ENCODE measurements at places on chromosomes 6 and 20. TPM values are rescaled to one million over a fixed set of nuclear protein-coding genes. Genes with fewer than 3 reads are reported as not detected.

The EYS gene
- total RNA-seq, result 0.60 TPM

The TMX4 gene
- 31.3 TPM for total RNA-seq

The FNDC11 gene
- total RNA-seq, result 0.86 TPM

The LAMP5 gene
- 0.40 TPM for total RNA-seq

DNA sequence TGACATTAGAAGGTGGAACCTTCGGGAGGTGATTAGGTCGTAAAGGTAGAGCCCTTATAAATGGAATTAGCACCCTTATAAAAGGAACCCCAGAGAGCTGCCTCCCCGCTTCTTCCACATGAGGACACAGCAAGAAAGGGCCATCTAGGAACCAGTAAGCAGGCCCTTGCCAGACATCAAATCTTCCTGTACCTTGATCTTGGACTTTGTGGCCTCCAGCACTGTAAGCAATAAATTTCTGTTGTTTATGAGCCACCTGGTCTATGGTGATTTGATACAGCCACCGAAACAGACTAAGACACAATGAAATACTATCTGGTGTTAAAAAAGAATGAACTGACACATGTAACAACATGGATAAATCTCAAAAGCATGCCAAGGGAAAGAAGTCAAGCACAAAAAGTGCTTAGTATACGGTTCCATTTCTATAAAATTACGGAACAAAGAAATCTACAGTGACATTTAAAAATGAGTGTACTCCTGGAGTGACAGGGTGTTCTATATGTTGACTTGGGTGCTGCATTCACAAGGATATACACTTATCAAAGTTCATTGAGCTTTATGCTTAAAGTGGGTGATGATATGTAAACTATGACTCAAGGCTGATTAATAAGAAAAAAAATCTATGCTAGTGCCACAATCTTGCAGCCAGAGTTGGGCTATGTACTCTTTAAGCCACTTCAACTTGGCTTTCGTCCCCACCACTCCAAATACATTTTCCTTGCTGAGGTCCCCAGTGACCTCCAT, 18.4 kb downstream of the SERPINB1 start:
- H3K27ac ChIP-seq, result no peak overlapping the region
- peaks cover 23% of the 10 kb centered on the region for H3K4me1 ChIP-seq
- no peak overlapping the region for H3K4me3 ChIP-seq
- peaks cover 2% of the 10 kb centered on the region for H3K36me3 ChIP-seq
- H3K27me3 ChIP-seq, result no peaks in the 10 kb centered on the region

GRCh38 chr6:36650848-36651478, 27.6 kb upstream of the CDKN1A start:
- H3K4me1 ChIP-seq, result peaks cover 18% of the 10 kb centered on the region
- H3K27me3 ChIP-seq, result peaks cover 32% of the 10 kb centered on the region
- H3K27ac ChIP-seq, result no peak overlapping the region
- no peak overlapping the region for H3K4me3 ChIP-seq

DNA sequence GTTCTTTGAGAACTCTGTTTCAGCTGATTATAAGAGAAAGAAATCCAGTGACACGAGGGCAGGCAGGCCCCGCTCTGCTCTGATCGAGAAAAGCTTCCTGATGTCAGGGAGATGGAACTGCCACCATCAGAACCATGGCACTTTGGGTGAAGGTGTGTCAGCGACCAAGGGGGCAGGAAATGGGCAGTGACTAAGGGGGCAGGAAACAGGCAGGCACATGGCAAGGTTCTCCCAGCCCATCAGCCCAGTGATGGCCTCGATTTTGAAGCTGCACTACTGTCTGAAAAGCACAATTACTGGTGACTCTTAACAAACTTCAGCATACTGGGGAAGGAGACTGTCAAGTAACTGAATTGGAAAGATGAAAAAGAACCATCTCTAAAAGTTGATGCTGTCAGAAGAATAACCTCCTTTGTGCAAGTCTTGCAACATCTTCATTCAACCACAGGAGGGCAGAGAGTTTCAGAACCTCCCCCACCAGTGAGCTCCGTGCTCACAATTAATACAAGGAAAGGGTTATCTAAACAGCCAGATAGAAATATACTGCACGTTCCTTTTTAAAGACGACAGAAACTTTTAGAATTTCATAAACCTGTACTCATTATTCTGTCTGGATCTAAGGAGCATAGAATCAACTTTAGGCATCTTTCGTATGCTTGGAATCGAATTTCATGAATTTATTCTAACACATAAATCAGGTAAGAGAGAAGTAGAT, 39.1 kb downstream of the TMX4 start:
- H3K27ac ChIP-seq, result no peak overlapping the region
- peaks cover 17% of the 10 kb centered on the region for H3K36me3 ChIP-seq
- H3K4me1 ChIP-seq, result peaks cover 8% of the 10 kb centered on the region
- H3K27me3 ChIP-seq, result no peaks in the 10 kb centered on the region
- no peak for DNase-seq

DNA sequence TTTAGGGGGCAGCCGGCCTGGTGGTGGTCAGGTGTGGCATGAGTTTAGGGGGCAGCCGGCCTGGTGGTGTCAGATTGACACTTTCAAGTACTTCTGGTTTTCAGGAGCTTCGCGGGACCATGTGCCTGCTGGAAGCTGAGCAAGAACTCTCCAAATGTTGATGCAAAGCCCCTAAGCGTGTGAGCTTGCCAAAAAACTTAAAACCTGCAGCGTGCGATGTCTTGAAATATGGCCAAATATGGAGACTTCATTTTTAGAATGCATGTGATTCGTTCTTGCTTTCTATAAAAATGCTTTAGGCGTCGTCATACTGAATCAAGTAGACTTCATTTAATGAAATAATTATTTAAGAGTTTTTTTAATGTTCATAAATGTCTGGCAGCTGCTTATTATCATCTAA, 149.4 kb downstream of the SMOC2 start:
- no peaks in the 10 kb centered on the region for H3K4me1 ChIP-seq
- H3K27ac ChIP-seq, result no peak overlapping the region
- H3K4me3 ChIP-seq, result no peak overlapping the region

DNA sequence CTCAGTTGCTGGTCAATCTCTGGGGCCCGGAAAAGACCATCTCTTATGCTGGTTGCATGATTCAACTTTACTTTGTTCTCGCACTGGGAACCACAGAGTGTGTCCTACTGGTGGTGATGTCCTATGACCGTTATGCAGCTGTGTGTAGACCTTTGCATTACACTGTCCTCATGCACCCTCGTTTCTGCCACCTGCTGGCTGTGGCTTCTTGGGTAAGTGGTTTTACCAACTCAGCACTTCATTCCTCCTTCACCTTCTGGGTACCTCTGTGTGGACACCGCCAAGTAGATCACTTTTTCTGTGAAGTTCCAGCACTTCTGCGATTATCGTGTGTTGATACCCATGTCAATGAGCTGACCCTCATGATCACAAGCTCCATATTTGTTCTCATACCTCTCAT, 4.3 kb downstream of the OR2J3 start:
- no peak overlapping the region for H3K4me3 ChIP-seq
- H3K27ac ChIP-seq, result no peak overlapping the region
- no peaks in the 10 kb centered on the region for H3K4me1 ChIP-seq
- H3K27me3 ChIP-seq, result peaks cover 35% of the 10 kb centered on the region
- DNase-seq, result no peak

GRCh38 chr6:40606526-40606925, 19.4 kb upstream of the LRFN2 start:
- DNase-seq, result no peak
- H3K4me1 ChIP-seq, result no peaks in the 10 kb centered on the region
- H3K4me3 ChIP-seq, result no peak overlapping the region

DNA sequence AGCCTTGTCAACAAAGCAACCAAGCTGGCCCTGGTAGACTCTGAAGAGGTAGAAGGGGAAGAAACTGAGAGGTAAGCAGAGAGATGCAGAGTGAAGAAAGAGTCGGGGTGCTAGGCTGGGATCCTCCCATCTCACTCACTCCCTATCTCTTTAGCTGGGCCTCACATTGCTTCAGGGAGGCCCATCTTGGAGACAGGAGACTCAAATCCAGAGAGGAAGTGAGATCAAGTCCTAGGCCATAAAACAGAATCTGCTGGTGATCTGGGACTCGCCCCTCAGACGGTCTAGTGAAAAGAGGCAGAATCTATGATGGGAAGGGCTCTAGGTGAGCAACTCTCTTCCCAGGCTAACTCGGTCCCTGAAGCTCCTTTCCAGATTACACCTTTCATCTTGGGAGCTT, 659 bp upstream of the GUCA1B start:
- peaks cover 12% of the 10 kb centered on the region for H3K36me3 ChIP-seq
- H3K4me1 ChIP-seq, result peaks cover 10% of the 10 kb centered on the region
- H3K27me3 ChIP-seq, result no peaks in the 10 kb centered on the region

GRCh38 chr20:9081423-9081966, 12.6 kb downstream of the PLCB4 start:
- H3K27ac ChIP-seq, result no peak overlapping the region
- peaks cover 4% of the 10 kb centered on the region for H3K36me3 ChIP-seq
- H3K4me1 ChIP-seq, result peaks cover 16% of the 10 kb centered on the region
- DNase-seq, result no peak

GRCh38 chr6:111926731-111927302, 53.6 kb upstream of the FYN start:
- H3K36me3 ChIP-seq, result peaks cover 4% of the 10 kb centered on the region
- H3K27me3 ChIP-seq, result peaks cover 6% of the 10 kb centered on the region
- H3K27ac ChIP-seq, result no peak overlapping the region
- H3K4me1 ChIP-seq, result peaks cover 22% of the 10 kb centered on the region

- H3K36me3 ChIP-seq, result no peaks in the 10 kb centered on the region
- H3K4me1 ChIP-seq, result peaks cover 17% of the 10 kb centered on the region
- H3K27me3 ChIP-seq, result peaks cover 5% of the 10 kb centered on the region
- DNase-seq, result no peak
- H3K27ac ChIP-seq, result peak overlapping the region; percentile 4
- no peak overlapping the region for H3K4me3 ChIP-seq
These were observed 162.3 kb upstream of the TNFAIP3 start for GRCh38 chr6:137704802-137705159.

DNA sequence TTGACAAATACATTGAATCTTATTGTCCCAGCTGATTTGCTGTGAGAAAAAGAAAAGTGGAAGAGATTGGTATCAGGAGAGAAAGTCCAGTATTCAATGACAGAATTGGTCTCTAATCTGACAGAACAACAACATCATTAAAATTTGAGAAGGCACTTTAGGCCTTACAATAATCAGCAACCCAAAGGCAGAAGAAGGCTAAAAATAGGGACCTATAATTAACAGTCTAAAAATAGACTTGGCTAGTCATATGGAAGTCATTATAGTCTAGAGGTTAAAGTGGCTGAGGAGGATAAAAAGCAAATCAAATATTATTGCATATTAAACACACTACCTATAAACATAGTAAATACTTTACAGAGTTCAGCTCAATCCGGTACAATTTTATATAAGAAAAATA, 393.6 kb upstream of the JAG1 start:
- H3K4me3 ChIP-seq, result no peak overlapping the region
- H3K4me1 ChIP-seq, result peaks cover 10% of the 10 kb centered on the region
- no peak for DNase-seq
- H3K27me3 ChIP-seq, result peaks cover 7% of the 10 kb centered on the region

GRCh38 chr6:128574402-128574801, 54.0 kb upstream of the PTPRK start:
- no peak overlapping the region for H3K27ac ChIP-seq
- H3K27me3 ChIP-seq, result no peaks in the 10 kb centered on the region
- no peak overlapping the region for H3K4me3 ChIP-seq
- peaks cover 20% of the 10 kb centered on the region for H3K4me1 ChIP-seq
- no peaks in the 10 kb centered on the region for H3K36me3 ChIP-seq

- H3K27me3 ChIP-seq, result no peaks in the 10 kb centered on the region
- peaks cover 3% of the 10 kb centered on the region for H3K4me1 ChIP-seq
- peak overlapping the region; percentile 86 for H3K27ac ChIP-seq
- DNase-seq, result no peak
These were observed 16.9 kb downstream of the LAMA5 start for GRCh38 chr20:62350098-62350628.

DNA sequence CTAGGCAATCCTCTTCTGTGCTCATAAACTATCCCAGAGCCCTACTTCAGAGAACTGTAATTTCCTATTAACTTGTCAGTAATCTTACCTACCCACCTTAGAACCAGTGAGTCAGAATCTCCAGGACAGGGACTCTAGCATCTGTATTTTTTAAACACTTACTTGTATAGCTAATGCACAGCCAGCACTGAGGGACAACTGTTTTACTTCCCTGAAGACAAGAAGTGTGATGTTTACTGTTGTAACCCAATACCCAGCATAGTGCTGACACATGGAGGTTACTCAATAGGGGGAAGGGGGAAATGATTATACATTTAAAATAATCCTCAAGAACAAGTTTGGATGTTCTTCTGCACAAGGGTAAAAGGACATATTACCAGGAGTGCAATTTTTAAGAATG, 130.8 kb downstream of the BTBD9 start:
- no peak for DNase-seq
- no peak overlapping the region for H3K27ac ChIP-seq
- no peaks in the 10 kb centered on the region for H3K36me3 ChIP-seq

DNA sequence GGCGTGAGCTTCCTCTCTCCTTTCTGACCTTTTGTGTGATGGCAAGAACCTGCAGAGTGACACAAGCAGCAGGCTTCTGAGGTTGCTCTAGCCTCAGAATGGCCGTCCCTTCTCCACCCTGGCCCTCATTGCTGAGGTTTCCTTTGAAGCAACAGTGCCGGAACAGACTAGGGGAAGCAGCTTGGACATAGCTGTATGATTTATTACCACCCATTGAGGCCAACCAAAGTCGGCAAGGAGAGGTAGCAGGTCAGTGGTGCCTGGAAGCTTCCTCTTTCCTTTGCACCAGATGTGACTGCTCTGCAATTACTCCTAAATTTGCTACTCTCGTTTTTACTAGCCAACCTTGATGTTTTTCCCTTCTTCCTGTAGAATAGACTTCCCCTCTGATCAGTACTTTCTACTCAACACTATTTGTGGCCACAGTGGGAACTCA, 31.4 kb downstream of the PTPN1 start:
- H3K4me1 ChIP-seq, result peaks cover 24% of the 10 kb centered on the region
- no peak for DNase-seq
- no peak overlapping the region for H3K4me3 ChIP-seq
- H3K27me3 ChIP-seq, result no peaks in the 10 kb centered on the region

DNA sequence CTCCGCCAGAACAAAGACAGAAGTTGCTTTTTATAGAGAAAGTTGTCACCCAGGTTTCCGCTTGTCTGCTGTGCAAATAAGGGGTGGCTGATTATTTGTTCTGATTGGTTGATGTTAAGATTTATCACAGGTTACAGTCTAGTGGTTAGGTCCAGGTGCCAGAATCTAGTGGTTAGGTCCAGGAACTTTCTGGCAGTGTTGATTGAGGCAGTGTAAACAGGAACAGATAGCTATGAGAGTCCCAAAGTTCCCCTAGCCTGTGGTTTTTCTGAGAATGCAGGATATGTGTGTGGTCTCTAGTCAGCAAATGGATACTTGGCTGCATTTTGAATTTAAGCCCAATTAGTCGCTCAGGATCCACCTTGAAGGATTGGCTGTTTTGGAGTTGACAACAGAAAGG, 148.0 kb downstream of the TMEM200A start:
- DNase-seq, result no peak
- H3K36me3 ChIP-seq, result no peaks in the 10 kb centered on the region
- no peaks in the 10 kb centered on the region for H3K4me1 ChIP-seq
- no peak overlapping the region for H3K27ac ChIP-seq

- peak overlapping the region; percentile 95 for H3K4me3 ChIP-seq
- H3K36me3 ChIP-seq, result peaks cover 22% of the 10 kb centered on the region
- peaks cover 18% of the 10 kb centered on the region for H3K4me1 ChIP-seq
- no peak for DNase-seq
These were observed 849 bp downstream of the GSTA4 start for GRCh38 chr6:52994031-52994838.

Measured in mesothelial cell of epicardium (in vitro differentiated cells).